ENCODE measurements at places on chromosomes 16 and 17. TPM values are rescaled to one million over a fixed set of nuclear protein-coding genes. Genes with fewer than 3 reads are reported as not detected.

NDRG4 gene
- 103 TPM for total RNA-seq

KRT32 gene
- not detected for total RNA-seq

TPSD1 gene
- 0.66 TPM for total RNA-seq

ANKFN1 gene
- total RNA-seq: 3.5 TPM

RHBDL1 gene
- 4.3 TPM for total RNA-seq

CDT1 gene
- total RNA-seq: 7.9 TPM

MAPK7 gene
- 29.1 TPM for total RNA-seq

SLFN14 gene
- total RNA-seq: 1.0 TPM

CDH11 gene
- total RNA-seq: 424 TPM

FAM171A2 gene
- 52.0 TPM for total RNA-seq

C16orf96 gene
- 0.38 TPM for total RNA-seq

CACNG1 gene
- total RNA-seq: 0.82 TPM

PRRT2 gene
- total RNA-seq: 32.2 TPM

XAF1 gene
- 30.8 TPM for total RNA-seq

LGALS9C gene
- total RNA-seq: not detected

NUBP1 gene
- 24.8 TPM for total RNA-seq

AKTIP gene
- 52.3 TPM for total RNA-seq

KRTAP17-1 gene
- total RNA-seq: not detected

SLC2A4 gene
- total RNA-seq: 5.4 TPM

ZFPM1 gene
- 4.9 TPM for total RNA-seq

NEUROD2 gene
- 3.7 TPM for total RNA-seq

TEDC2 gene
- total RNA-seq: 7.0 TPM

PPM1E gene
- 32.9 TPM for total RNA-seq

CES3 gene
- total RNA-seq: 0.77 TPM

CDRT4 gene
- 6.7 TPM for total RNA-seq

KRT25 gene
- total RNA-seq: 0.22 TPM

ZNF750 gene
- total RNA-seq: 1.6 TPM

SPATA2L gene
- 12.7 TPM for total RNA-seq

EFCAB5 gene
- 1.3 TPM for total RNA-seq

MYH8 gene
- 63.4 TPM for total RNA-seq

SRP68 gene
- total RNA-seq: 57.0 TPM

MMP15 gene
- 25.2 TPM for total RNA-seq

ZSCAN10 gene
- total RNA-seq: not detected

SNAI3 gene
- total RNA-seq: 1.4 TPM

SPPL2C gene
- total RNA-seq: not detected

SPNS3 gene
- 0.49 TPM for total RNA-seq

NHLRC4 gene
- total RNA-seq: 0.66 TPM

NOL11 gene
- total RNA-seq: 65.5 TPM

WNT3 gene
- 2.9 TPM for total RNA-seq

MAF gene
- 34.6 TPM for total RNA-seq

AXIN2 gene
- 21.7 TPM for total RNA-seq

FA2H gene
- total RNA-seq: 0.38 TPM

BMERB1 gene
- total RNA-seq: 73.6 TPM

MMP25 gene
- 2.1 TPM for total RNA-seq

KRTAP9-2 gene
- total RNA-seq: not detected

All from camera-type eye (tissue), 1 donor.